ENCODE measurements at places on chromosomes 1 and 21. TPM values are rescaled to one million over a fixed set of nuclear protein-coding genes. Genes with fewer than 3 reads are reported as not detected.

IL12RB2 gene
- total RNA-seq, result 29.7 TPM

DNA sequence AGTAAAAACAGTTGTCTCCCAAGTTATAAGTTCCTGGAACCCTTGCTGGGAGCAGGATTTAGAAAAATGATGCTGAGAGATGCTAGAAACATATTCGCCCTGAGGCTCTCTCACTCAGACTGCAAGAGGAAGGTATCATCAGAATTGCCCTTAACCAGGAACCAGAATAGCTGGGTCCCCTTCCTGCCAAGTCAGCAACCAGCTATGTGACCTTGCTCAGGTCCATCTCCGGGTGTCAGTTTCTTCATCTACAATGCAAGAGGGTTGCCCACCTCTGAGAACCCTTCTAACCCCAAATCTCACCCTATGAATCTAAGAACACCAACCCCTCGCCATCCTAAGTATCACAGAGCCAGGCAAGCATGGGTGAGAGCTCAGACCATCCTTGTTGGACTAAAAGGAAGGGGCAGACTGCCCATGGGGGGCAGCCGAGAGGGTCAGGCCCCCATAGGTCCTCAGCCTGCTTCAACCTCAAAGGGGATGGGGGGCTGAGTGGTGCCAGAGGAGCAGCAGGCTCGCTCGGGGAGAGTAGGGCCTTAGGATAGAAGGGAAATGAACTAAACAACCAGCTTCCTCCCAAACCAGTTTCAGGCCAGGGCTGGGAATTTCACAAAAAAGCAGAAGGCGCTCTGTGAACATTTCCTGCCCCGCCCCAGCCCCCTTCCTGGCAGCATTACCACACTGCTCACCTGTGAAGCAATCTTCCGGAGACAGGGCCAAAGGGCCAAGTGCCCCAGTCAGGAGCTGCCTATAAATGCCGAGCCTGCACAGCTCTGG lies 390 bp upstream of the S100A9 start:
- DNase-seq, result no peak

DNA sequence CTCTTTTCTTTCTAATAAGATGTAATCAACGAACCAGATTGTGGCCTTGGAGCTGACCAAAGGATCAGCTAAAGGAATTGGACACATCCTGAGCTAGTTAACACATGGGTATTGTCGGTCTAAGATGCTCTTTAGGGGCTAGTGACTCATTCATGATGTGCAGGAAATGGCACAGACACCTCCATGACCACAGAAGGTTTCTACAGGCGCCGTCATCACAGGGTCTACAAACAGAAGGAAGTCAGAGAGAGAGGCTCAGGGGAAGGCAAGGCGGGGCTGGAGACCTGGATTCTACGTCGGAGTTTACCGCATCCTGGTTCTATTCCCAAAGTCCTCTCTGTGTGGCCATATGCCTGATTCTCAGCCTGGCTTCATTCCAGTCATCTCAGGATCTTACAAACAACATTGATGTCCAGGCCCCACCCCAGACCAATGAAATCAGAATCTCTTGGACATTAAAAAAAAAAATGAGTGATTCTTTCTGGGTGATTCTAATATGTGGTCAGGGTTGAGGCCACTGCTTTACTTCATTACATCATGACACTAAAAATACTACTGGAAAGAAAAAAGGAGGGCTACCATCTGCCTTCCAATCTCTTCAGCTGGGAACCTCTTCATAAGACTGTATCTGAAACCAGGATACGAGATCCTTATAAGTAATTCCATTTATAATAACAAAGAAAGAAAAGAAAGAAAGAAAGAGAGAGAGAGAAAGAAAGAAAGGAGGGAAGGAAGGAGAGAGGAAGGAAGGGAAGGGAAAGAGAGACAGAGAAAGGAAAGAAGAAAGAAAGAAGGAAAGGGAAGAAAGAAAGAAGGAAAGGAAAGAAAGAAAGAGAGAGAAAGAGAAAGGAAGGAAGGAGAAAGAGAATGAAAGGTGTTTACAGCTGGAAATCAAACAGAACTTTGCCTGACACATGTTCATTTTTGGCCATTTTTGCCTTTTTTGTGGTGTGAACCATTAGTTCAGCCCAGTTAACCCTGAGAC lies 11.6 kb upstream of the KCNJ15 start:
- DNase-seq, result peak; percentile 86

DIRAS3 gene
- 0.18 TPM for total RNA-seq

OR2T35 gene
- total RNA-seq, result not detected

CYYR1 gene
- not detected for total RNA-seq

DNA sequence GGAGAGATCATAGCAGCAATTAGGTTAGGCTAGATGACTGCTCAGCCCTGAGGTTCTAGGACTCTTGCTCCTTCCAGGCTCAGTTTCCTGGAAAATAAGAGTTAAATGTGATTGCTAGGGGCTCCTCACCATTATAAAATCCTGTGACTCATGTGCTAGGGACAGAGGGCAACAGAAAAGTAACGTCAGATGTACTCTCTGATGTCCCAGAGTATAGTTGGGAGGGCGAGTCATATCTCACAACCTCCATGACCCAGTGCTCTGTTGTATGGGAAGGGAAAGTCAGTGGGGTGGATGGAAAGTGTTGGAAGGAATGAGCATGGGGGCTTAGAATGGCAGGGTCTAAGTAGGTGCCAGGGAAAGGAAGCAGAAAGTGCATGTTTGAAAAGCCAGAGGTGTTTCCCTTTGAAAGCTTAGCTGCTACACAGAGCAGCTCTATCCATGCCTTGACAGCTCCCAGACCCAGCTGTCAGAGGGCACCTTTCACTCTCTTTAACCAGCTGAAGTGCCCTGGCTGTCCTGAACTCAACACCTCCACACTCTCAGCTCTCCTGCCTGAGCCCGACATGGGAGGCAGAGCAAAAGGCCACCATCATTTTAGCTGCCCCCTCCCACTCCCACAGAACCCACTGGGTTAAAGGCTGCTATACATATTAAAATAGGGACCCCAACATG lies 11.6 kb downstream of the GJA5 start:
- no peak for DNase-seq

GRCh38 chr1:3999941-4000735 lies 100.1 kb upstream of the C1orf174 start:
- no peak for DNase-seq

ATP1A4 gene
- total RNA-seq, result not detected

GRCh38 chr1:47547753-47548573 lies 110.1 kb downstream of the FOXD2 start:
- no peak for DNase-seq

- peak; percentile 85 for DNase-seq
These were observed 7.3 kb upstream of the UMODL1 start for GRCh38 chr21:42063571-42064521.
